ENCODE measurements at places on chromosomes 4 and X.

GRCh38 chr4:154076921-154077320 is 288.0 kb upstream of the SFRP2 start:
- DNase-seq: no peak

DNA sequence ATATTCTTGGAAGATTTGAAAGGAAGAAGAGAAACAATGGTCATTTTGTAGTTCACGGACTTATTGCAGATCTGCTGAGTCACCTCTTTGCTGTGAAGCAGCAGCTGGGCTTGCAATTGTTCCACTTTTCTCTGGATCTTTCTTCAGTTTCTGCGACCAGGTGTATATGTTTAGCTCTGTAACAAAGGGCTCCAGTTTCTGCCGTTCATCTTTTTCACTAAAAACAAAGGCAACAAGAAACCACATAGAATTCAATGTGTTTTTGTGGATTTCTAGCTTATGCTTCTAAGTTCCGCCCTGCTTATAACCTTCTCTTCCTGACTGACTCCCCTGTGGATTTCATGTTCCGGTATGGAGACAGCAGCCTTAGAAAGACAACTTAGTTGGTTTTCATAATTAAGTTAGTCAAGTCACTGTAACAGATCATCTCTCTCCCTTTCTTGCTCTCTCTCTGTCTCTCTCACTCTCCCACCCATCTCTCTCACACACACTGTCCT is 121.6 kb upstream of the EPHA5 start:
- no peak for DNase-seq

- DNase-seq: no peak
These were observed 877.8 kb downstream of the FAM133A start for GRCh38 chrX:94551831-94552230.

DNA sequence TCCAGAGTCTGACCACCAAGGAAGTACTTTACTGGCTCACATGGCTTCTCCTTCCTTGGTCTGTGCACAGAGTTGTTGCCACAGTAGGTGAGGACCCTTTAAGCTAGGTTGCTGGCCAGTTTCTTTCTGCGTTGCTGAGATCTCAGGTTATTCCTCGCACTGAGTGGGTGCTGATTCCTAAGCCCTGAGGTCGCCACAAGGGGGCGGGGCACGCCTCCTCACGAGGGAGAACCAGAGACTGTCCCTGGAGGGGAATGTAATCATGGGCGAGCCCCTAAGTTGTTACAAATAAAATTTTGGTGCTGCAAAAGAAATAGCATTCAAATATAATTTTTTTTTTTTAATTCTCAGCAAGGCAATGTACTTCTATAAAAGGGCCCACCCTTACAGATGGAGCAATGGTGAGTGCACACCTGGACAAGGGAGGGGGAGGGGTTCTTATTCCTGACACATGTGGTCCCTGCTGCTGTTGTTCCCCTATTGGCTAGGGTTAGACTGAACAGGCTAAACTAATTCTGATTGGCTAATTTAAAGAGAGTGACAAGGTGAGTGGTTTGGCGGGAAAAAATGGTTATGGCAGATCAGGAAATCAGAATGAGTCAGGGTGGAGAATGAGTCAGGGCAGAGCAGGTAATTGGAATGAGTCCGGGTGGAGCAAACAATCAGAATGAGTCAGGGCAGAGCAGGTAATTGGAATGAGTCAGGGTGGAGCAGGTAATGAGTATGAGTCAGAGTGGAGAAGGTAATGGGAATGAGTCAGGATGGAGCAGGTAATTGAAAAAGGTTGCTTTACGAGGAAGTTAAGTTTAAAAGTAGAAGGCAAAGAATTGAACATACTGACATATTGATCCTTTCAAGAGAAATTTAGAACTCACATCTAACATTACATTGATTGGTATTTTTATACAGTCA is 107.5 kb downstream of the VSIG4 start:
- no peak for DNase-seq

GRCh38 chr4:133263104-133263503 is 114.0 kb downstream of the PCDH10 start:
- DNase-seq: no peak

- DNase-seq: no peak
These were observed 69.4 kb downstream of the DCHS2 start for GRCh38 chr4:154422152-154422551.

- DNase-seq: no peak
These were observed 147.8 kb upstream of the KLF3 start for GRCh38 chr4:38516190-38516589.

DNA sequence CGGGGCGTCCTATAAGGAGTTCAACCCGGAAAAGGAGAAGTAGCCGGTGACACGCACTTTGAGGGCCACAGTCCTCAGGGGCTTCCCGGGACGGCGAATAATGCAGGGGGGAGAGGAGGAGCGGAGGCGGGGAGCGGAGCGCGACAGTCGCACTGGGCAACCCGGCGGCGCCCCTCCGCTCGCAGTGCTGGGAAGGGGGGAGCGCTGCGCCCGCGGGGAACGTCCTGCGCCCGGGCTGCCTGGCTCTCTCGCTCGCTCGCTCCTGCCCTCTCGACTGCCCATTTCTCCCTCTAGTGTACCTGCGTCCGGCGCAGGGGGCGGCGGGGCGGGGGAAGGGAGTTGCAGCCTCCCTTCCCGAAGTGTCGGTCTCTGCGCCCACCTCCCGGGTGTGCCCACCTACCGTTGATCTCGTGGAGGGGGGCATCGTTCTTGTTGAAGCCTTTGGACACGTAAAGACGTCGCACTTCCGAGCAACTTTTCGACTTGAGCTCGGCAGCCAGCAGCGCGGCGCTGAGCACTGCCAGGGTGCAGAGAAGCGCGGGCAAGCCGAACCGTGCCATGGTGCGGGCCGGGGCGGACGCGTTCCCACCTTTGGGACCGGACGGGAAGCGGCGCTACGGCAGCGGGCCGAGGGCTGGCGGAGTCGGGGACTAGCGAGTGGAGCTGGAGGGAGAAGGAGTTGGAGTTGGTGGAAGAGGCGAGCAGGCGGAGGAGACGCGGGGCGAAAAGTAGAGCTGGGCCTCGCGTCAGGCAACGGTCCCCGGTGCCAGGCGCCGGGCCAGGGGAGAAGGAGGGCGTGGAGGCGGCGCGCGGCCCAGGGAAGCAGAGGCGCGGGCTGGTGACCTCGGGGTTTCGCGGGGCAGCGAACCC is 648 bp downstream of the GPC4 start:
- DNase-seq: no peak

- no peak for DNase-seq
These were observed 12.0 kb downstream of the CXorf58 start for GRCh38 chrX:23919706-23920320.

DNA sequence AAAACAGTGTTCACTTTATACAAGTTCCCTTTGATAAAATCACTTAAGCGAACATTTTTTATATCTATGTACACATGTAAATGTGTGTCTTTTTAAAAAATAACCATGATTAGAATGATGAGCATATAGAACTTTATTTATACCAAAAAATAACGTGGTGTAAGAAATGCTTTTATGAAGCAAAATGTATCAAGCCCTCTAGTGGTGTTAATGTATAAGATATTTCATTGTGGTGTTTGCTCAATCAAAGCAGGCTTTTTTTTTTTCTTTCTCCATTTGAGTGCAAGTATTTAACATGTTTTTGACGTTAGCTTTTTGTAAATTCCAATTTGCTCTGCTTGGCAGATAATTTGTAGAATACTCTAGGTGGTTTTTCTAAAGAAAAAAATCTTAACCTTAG is 2092.4 kb upstream of the TENM3 start:
- DNase-seq: no peak

DNA sequence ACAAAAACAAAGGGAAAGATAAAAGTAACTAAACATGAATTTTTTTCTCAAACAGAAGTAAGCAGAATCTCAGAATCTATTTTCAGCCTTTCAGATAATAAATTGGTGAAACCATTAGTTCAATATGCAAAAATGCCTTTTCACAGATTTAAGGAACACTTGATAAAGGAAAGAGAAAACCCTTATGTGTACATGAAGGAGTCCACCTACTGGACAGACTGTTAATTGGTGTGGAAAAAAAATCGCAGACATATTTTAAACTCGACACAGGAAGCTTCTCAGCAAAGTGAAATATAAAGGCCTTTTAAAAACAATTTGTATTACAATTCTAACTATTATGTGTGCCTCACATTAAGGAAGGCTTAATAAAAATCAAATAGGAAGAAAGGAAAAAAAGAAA is 22.3 kb downstream of the COX7B2 start:
- no peak for DNase-seq

- no peak for DNase-seq
These were observed 368.5 kb downstream of the PCDH7 start for GRCh38 chr4:31088600-31089230.

DNA sequence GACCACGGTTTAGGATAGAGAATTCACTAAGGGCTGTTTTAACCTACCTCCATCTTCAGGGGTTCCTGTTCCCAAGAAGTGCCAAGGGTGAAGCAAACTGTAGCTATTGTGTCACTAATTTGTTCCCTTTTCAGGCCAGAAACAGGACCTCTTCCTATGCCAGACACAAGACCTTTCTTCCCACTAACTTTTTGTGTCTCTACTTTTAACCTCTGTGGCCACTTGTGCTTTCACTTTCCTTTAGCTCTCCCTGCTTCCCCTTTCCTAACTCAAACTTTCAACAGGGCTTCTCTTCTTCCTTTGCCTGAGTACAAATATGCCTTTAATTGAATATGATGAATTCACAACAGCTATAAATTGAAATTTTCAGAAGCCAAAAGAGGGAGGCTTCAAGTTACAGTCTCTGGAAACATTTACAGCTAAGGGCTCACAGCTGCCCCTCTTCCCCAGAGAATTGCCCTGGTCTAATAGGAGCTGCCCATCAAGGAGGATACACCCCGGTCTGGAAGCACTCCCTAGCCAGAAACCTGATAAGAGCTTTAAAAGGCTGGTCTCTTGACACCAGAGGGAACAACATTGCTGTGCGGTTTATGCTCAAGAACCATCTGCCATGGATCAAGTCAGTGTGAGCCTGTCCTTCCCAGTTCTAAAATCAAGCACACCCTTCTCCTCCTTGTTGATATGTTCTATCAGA is 61.7 kb upstream of the PLS3 start:
- no peak for DNase-seq

- DNase-seq: no peak
These were observed 763 bp downstream of the PYURF start for GRCh38 chr4:88522702-88523324.

- no peak for DNase-seq
These were observed 88.6 kb upstream of the MAML3 start for GRCh38 chr4:140242357-140243277.

- no peak for DNase-seq
These were observed 32.7 kb downstream of the NLGN3 start for GRCh38 chrX:71177327-71177726.

- DNase-seq: no peak
These were observed 87.3 kb downstream of the CFAP299 start for GRCh38 chr4:80422727-80423404.

GRCh38 chrX:54447461-54447860 is 7.3 kb downstream of the TSR2 start:
- no peak for DNase-seq

GRCh38 chr4:164438321-164438720 is 315.6 kb upstream of the SMIM31 start:
- no peak for DNase-seq

DNA sequence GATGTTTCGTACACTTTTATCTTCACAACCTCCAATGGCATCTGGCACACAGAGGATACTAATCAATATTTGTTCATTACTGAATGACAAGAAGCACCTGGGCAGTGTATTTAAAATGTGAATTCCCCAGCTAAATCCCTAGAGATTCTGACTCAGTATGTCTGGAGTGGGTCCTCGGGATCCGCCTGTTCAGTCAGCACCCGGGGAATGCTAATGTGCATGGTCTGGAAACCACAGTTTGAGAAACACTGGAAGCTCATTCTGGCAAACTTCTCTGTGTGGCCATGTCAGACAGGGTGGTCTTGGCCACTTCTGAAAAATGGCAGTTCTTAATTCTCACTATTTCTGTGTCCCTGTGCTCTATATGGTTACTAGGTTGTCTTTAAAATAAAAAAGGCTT is 138.8 kb upstream of the VCX start:
- no peak for DNase-seq

GRCh38 chr4:125235971-125236370 is 78.8 kb upstream of the FAT4 start:
- DNase-seq: no peak

- no peak for DNase-seq
These were observed 110.7 kb upstream of the ADRA2C start for GRCh38 chr4:3655485-3655884.

DNA sequence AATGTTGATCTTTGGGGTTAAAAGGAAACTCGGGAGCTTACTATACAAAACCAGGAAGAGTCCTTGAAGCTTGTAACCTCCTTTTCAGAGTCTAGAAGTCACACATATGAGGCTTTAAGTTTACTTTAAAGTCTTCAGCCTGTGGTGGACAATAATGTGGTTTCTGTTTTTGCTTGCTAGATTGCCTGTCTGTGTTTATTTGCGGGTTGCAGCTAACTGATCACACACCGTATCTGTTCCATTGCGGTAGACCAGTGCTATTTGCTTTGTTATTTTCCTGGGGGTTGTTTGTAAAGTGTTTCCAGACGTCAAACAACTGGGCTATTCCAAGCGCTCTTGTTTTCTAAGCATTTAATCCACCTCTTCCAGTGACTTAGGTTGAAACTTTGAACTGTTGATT is 143.0 kb upstream of the GYPA start:
- DNase-seq: no peak

DNA sequence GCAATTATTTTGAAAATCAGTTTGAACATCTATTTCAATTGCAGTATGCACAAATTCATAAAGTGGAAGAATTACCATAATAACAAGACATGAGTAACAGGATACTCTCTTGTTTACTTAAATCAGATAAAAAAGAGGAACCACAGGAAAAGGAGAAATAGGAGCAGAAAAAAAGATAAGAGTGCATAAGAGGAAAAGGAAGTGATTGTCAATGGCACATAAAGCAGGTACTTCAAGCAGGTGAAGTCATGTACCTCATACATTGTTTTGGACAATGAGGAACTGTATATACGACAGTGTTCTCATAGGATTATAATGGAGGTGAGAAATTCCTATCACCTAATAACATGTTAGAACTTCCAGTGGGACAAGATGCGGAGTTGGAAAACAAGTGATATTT is 334.5 kb upstream of the PCDH7 start:
- no peak for DNase-seq

DNA sequence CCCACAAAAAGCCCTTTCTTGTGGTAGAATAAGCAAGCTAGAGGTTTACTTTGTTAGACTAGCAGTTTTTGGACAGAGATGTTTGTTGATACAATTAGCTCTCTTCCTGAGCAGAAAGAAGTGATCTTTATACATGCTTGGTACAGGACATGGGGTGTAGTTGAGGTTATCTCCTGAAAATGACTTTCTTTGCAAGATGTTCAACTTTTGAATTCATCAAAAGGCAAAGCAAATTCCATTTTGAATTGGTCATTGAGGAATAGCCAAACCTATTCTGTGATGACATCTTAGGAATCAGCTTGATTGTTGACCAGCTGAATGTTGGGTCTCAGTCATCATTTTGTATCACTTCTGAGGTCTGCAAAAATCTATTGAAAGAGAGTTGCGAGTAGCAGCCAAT is 3.8 kb downstream of the CPE start:
- no peak for DNase-seq

DNA sequence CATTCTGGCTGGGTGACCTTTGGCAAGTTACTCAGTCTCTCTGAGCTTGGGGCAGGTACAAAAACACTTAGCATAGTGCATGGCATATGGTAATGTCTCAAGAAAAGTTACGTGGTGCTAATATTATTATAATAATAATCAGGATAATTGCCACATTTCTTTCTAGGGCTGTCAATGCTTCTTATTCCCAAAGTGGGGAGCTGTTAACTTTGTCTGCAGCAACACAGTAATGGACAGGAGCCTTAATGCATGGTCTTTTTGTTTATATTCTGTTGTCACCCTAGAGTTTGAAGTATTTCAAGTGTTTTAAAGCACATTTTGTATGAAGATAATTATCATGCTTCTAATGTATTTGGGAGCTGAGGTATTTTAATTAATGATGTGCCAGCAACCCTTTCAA is 121.8 kb downstream of the FHIP1A start:
- no peak for DNase-seq

Data from T-cell (primary cell).